Activated CD8-positive, alpha-beta memory T cell treated with anti-CD3 and anti-CD28 coated beads, Interleukin-2, amount 10 ng/mL, durations not matched to agents 7 days and 5 days (primary cell): ENCODE measurements at places on chromosomes 5 and 9. TPM values are rescaled to one million over a fixed set of nuclear protein-coding genes. Genes with fewer than 3 reads are reported as not detected.

The ZBED3 gene
- 0.58 TPM for total RNA-seq

The OTULINL gene
- total RNA-seq: 61.5 TPM

The SLC36A2 gene
- not detected for total RNA-seq

DNA sequence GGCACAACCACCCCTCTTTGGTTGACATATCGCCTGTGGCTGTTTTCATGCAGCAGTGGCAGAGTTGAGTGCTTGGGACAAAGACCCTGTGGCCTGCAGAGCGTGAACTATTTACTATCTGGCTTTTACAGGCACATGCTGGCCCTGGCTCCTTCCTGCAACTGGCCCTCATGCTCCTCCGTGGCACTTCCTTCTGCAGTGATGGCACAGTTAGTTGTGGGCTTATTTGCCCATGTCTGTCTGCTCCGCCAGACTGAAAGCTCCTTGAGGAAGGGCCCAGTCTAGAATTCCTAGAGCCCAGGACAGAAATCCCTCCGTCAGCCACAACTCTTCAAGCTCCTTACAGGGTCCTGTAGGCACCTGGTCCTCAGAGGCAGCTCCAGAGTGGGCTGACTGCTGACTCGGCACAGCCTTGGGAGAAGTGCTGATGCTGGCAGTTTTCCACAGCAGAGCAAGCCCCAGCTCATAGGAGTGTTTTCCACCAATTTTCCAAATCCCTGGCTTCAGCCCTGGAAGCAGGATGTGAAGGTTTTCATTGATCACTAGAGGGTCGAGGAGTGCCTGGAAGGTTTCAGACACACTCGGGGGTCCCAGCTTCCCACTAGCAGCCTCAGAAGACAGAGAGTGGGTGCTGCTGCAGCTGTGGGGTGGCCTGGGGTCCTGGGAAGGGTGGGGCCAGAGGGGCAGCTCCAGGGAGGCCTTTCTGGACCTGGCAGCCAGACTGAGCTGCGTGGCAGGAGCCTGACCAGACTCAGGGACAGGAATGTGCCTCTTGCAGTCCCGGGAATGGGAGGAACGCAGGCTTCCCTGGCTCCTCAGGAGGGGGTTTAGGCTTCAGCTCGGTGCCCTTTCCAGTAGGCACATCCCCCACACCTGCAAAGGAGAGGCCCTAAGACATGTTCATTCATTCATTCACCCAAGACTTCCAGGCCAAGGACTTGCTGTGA lies 56.5 kb upstream of the ANGPTL2 start:
- no peaks in the 10 kb centered on the region for H3K4me1 ChIP-seq
- peak; percentile 26 for DNase-seq
- no peaks in the 10 kb centered on the region for H3K36me3 ChIP-seq
- H3K4me3 ChIP-seq: no peak overlapping the region
- H3K27me3 ChIP-seq: no peaks in the 10 kb centered on the region
